Stimulated activated CD4-positive, alpha-beta T cell treated with anti-CD3 and anti-CD28 coated beads, Interleukin-2, amount 100 ng/mL, for 24 hours (primary cell): ENCODE measurements at places on chromosomes 13 and 19.

DNA sequence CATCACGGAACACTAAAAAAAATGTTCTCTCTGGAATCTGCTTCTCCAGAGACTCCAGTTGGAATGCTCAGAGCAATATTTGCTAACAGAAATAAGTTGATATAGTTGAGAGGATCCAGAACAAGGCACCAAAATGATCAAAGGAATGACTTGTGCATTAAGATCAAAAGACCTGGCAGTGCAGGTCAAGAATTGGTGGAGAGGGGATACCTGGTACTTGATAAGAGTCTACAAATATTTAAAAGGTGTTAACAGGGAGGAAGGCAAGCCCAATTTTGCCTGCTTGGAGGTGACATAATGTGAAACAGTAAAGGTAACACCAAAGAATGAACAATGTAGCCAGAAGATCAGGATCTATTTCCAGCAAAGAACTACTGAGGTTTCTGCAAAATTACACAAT is 20.0 kb upstream of the TNFRSF19 start:
- DNase-seq = no peak

DNA sequence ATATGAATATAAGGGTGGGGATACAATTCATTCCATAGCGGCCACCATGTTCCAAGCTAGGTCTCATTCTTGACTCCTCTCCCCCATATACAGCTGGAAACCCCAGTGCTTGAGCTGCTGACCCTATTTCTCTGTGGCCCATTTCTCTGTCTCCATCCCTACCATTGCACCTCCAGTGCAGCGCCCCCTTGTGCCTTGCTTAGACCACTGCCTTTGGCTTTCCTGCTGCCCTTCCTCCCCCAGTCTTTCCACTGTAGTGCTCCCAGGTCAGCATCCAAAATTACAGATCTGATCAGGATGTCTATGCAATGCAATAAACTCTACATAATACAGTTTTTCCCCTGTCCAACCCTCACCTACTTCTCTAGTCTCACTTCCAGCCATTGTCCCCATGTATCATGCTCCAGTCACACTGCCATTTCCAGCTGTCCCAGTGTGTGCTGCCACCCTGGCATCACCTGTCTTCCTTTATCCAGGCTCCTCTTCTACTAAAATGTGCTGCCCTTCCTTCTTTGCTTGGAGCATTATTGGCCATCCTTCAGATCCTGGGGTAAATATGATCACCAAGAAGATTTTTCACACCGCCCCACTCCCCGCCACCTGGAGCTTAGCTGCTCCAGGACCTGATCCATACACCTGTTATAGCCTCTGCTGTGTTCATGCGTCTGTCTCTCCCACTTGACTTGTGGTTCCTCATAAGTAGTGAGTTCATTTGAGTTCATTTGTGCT is 199.4 kb upstream of the IPO5 start:
- DNase-seq = no peak

- no peak for DNase-seq
These were observed 11.5 kb downstream of the CFD start for GRCh38 chr19:870963-871401.

DNA sequence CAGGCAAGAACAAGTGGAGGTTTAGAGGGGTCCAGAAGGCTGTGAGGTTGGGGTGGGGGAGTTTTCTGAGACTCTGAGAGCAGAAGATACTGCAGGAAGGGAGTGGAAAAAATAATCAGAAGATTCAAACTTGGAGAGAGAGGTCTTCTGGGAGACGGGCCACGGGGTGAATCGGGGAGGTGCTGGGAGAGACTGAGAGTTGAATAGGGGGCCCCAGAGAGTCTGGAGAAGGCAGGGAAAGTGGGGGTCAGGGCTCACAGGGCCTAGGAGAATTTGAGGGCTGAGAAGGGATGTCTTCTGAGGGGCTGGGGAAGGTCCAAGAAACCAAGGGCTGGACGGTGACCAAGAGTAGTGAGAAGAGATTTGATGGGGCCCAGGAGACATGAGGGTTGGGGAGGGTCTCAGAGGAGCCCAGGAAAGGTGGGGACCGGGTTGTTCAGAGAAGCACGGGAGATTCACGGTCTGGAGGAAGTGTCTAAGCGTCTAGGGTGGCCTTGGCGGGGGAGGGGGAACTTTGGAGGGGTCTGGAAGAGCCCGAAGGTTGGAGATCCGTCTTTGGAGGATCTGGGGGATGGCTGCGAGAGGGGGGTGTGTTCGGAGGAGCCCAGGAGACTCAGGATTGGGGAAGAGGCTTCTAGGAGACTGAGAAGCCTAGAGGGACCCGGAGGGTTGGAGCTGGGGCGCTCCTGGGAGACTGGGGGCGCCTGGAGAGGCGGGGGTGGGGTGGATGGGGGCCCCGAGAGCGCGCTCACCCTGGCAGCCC is 1.5 kb downstream of the KCNC3 start:
- no peak for DNase-seq

DNA sequence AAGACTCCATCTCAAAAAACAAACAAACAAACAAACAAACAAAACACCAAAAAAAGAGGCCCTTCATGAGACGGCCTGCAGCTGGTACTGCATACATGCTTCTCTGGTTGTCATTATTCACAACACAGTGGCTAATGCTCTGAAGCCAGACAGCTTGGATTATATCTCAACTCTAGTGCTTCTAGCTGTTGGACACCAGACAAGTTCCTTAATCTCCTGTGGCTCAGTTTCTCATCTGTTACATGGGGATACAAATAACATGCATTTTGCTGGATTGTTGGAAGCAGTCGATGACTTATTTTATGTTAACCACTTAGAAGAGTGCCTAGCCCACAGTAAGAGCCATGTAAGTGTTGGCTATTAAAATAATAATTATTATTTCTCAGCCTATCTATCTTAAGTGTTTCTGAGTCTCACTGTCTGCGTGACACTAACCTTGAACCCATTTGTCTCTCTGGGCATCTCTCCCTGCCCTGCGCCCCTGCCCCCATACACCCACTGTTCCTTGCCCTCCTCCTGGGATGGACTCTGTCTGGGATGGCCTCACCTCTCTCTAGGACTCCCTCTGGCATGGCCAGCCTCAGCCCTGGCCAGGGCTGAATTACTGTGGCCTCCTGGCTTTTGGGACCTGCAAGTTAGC is 3.1 kb upstream of the JUNB start:
- DNase-seq = no peak

- DNase-seq = no peak
These were observed 132.3 kb downstream of the LIG4 start for GRCh38 chr13:108083056-108083455.

- no peak for DNase-seq
These were observed 14.8 kb upstream of the EID2 start for GRCh38 chr19:39554701-39555311.

GRCh38 chr13:99528547-99528946 is 27.3 kb downstream of the TM9SF2 start:
- DNase-seq = no peak

DNA sequence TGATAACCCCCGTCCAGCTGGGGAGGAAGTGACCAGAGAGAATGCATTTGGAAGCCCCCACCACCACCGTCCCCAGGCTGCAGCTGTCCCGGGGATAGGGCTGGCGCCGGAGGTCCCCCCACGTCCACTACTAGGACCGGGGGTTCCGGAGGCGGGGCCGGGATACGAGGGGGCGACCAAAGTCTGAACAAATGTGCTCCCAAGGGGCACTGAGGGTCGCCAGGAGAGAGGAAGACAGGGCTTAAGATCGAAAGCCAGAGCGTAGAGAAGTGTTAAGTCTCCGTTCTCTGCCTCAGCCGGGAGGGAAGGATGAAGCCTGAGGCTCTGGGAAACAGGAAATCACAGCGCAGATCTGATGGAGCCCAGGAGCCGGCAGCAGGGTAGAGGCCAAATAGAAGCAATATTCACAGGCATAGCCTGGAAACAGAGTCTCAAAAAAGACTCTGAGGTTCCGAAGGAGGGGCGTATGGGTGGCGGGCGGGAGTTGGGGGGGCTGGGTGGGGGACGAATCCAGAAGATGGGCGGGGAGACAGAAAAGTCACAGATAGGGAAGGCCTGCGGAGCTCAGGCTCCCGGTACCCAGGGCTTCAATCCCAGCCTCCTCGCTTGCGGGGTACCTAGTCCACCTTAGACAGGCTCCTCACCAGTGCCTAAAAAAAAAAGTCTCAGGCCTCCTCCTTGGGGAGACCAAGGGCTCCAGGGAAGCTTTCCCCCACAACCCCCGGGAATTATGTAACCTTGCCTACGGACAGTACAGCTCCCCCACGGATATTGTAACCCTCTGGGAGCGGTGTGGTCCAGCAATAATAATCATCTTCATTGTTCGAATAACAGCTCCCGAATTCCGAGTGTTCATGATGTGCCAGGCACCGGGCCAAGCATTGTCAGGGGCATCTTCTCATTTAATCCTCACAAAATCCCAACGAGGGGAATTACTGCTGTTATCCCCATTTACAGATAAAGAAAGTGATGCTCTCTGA is 1.1 kb upstream of the ERF start:
- no peak for DNase-seq

GRCh38 chr13:85266771-85267170 is 532.4 kb downstream of the SLITRK6 start:
- DNase-seq = no peak

DNA sequence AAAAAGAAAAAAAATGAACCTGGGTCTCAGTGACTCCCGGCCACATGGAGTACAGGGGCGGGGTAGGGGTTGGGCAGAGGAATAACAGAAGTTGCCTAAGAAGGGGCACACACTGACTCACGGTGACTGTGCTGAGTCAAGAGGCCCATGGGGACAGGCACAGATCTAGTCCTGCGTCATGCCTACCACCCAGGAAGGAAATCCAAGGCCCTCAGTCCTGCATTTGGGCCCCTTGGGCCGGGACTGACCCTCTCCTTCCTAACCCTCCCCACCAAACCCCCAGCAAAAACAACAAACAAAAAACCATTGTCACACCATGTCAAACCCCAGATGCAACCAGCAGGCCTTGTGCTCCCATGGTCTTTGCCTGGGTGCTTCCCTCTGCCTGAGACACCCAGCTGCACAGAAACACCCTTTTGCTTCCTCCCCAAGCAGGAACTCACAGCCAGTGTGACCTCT is 9.6 kb upstream of the NOTCH3 start:
- DNase-seq = no peak

- no peak for DNase-seq
These were observed 166.1 kb downstream of the ITGBL1 start for GRCh38 chr13:101618440-101619187.

DNA sequence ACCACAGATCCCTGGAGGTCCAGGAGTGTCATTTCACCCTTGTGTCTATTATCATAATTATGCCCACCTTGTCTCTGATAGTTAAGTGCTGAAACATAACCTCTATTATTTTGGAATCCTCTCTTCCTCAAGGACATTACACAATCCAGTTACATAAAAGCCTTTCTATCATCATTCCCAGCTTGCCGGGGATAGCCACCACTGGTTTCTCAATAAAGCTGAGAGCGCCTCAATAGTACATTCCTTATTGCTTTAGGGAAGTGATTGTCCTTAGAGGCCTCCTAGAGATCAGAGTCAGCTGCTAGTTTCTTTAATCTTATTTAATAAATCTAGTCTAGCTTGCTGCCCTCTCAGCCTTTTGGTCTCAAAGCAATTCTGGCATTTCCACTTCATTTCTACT is 490.0 kb upstream of the ATXN8OS start:
- no peak for DNase-seq

GRCh38 chr13:112910016-112910415 is 59.0 kb upstream of the MCF2L start:
- DNase-seq = no peak

GRCh38 chr13:98824376-98825160 is 72.1 kb upstream of the SLC15A1 start:
- DNase-seq = no peak

- peak; percentile 87 for DNase-seq
These were observed at the start of gene GIPC1 for GRCh38 chr19:14496029-14496833. TSS of gene GIPC1 (minus strand) at chr19:14496127. CDS start at chr19:14482976, 13,151 bp downstream.

DNA sequence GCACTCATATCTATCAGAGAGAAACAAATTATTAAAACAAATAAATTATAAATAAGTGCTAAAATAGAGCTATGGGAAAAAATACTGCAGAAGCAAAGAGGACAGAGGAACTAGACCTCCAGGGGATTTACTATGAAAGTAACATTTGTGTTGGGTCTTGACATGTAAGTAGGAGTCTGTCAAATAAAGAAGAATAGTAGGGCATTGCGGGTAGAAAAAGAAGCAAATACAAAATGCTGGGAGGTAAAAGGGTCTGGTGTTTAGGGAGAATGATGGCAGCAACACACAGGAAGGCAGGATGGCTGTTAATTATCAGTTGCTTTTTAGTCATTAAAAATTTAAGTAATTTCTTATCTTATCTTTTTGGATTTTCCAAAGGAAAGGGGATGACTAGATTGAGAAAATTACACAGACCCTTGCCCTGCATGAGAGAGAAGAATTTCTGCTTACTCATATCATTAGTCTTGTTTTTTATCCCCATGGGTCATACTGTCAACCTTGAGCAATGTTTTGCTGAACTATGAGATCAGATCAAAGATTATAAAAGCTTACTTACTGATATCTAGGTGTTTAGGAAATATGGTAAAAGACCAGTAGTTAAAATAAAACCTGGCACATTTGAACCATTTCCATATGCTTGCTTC is 472.7 kb downstream of the DIAPH3 start:
- DNase-seq = no peak

DNA sequence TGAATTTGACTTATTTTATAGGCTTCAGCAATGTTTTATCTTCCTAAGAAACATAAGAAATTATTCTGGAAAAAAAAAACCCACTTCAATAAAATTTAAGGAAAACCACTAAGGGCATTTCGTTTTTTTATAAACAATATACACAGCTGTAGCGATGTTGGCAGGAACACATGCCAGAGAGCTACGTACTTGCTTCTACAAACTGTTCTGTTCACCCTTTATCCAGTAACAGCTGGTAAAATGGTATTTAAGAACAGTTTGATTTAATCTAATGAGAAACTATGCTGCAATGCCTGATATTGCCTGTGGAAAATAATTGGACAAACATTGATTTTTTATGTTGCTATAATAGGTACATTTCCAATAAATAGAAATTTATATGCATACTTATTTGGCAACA is 137.2 kb upstream of the DACH1 start:
- no peak for DNase-seq

GRCh38 chr13:34523406-34523805 is 418.7 kb upstream of the NBEA start:
- no peak for DNase-seq

GRCh38 chr13:51800486-51800885 is 3.5 kb downstream of the DHRS12 start:
- no peak for DNase-seq

DNA sequence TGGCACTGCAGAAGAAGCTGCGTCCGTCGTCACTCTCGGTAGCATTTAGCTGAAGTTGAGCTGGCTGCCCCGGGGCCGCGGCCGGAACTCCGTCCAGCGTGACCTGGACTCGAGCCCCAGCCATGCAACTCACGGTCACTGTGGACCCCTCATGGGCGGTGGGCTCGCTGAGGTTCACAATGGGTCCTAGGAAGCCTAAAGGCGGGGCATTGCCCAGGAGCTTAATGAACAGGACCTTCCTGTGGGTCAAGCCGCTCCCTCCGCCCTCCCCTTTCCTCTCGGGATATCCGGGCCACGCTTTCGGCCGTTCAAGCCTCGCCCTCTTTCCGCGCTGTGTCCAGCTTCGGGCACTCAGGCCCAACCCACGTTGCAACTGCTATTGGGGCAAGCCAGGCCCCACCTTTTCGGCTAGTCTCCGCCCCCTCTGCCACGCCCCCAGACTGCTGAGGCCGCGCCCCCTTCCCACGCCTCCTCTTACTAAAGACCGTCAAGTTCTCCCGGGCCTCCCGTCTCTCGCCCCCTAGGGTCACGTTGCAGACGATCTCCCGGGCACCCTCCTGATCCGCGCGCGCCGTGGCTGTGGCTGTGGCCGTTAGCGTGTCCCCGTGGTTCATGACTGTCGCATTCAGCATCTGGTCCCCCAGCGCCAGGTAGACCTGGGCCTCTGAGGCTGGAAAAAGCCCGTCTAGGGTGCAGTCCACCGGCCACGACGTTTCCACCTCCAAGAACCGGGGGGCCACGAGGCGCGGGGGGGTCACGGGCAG is 1.4 kb upstream of the RAVER1 start:
- peak; percentile 74 for DNase-seq

GRCh38 chr13:22168437-22169190 is 497.7 kb downstream of the FGF9 start:
- DNase-seq = no peak
